CD14-positive monocyte (primary cell): ENCODE measurements at places on chromosomes 3 and 15.

DNA sequence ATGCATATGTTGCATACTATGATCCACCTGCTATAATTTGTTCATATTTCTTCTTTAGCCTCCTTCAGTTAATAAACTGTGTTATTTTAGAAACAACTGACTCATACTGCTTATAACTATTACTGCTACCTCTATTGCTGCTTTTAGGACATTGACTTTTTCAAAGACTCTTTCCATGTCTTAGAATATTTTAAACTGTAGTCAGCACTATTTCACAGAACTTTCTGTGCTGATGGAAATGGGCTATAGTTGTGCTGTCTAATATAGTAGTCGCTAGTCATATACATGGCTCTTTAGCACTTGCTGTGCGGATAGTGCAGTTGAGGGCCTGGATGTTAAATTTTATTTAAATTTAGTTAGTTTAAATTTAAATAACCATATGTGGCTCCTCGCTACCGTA lies 55.6 kb downstream of the NEK11 start:
- no peak for DNase-seq

DNA sequence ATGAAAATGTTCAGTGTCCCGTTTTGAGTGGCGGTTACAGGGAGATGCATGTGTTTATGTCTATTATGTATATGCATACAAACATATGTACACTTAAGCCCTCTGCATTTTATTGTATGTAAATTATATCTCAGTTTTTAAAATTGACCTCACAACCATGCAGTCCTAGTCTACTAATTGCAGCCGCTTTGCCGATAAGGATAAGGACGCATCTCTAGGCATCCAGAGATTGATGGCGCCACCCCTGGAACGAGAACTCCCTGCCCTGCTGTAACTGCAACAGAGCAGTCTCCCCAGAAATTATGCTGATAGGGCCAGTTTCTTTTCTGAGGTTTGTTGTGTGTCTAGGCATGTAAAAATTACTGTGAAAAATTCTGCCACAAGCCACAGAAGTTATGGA lies 40.4 kb upstream of the TUBGCP5 start:
- DNase-seq, result no peak

- DNase-seq, result no peak
These were observed 244.0 kb downstream of the GABRG3 start for GRCh38 chr15:27214961-27215360.

GRCh38 chr15:43903864-43904290 lies 77.1 kb downstream of the WDR76 start:
- DNase-seq, result no peak

- peak; percentile 82 for DNase-seq
These were observed at the start of gene SLC9A9 for GRCh38 chr3:143847787-143848631. SLC9A9 (minus strand) TSS chr3:143848468; CDS start chr3:143848322, 146 bp downstream.

- DNase-seq, result no peak
These were observed 58.3 kb downstream of the LRIG1 start for GRCh38 chr3:66442254-66443117.

DNA sequence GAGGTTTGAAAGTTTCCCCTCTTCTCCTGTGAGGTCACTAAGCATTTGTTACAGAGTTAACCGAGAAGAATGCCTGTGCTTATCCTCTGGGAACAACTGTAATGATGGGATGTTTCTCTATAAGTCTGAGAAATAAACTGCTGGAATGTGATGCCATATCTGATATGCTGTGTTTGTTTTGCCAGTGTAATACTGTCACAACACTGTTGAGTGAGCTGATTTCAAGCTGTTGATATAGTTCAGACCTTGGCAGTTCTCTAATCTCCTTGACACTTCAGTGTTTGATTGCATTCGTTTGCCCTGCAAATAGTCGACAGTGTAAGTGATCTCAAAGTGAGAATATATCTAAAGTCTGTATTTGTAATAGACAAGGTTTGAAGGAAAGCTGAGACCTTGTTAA lies 73.3 kb downstream of the PTPRG start:
- DNase-seq, result no peak

GRCh38 chr3:161393803-161394202 lies 22.5 kb upstream of the SPTSSB start:
- DNase-seq, result no peak

DNA sequence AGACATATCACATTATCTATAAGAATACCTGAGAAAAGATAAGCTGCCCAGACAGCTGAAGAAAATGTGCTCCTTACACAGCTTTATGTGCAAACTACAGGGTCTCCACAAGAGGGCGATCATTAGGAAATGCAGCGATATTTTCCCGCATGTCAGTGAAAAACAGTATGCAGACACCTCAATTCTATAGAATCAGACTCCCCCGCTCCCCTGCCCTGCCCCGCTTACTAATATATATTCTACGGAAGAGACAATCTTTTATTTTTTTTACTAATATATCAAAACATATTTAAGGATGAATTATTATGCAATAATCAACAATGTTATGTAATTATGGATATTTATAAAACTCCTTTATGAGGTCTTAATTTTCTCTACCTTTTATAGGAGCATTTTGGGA lies 681.3 kb downstream of the ROBO1 start:
- no peak for DNase-seq
